Esophagus squamous epithelium (tissue), 5 donors: ENCODE measurements at places on chromosomes 11 and 22.

DNA sequence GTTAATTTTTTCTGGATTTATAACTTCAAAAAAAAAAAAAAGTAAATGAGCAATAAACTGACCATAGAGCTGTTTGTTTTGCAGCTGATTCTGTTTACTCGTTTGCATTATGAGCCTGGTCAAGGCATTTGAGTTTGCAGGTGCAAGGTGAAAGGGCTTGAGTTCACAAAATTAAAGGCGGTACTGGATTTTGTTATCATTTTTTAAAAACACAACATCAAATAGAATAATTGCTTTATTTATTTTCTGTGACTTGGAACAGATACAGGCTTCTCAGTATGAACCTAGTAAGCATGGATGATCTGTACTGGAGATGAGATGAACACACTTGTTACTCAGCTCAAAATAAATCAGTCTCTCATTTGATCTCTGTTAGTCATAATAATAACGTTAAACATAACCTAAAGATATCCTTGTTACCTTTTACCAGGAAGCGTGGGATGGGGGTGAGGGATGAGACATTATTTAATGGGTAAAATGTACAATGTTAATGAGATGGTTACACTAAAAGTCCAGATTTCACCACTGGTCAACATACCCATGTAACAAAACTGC is 137.8 kb downstream of the LUZP2 start:
- no peak for DNase-seq

GRCh38 chr11:68796801-68797200 is 44.9 kb downstream of the CPT1A start:
- DNase-seq = no peak

DNA sequence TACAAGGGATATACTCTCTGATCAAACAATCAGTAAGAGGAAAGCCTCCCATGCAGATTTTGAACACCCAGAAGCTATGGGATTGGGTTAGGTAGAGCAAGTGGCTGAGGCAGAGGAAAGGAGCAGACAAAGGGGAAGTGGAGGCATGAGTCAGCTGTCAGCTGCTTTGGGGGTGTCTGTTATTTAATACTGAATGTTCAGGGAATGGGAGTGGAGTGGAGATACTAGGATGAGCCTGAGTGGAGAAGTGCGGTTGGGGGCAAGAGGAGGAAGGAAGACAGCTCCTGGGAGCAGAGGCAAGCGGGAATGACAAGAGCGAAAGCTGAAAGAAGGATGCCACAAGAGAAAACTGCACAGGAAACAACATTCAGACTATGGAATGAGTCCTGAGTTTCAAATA is 22.7 kb upstream of the TMPRSS5 start:
- DNase-seq = no peak

DNA sequence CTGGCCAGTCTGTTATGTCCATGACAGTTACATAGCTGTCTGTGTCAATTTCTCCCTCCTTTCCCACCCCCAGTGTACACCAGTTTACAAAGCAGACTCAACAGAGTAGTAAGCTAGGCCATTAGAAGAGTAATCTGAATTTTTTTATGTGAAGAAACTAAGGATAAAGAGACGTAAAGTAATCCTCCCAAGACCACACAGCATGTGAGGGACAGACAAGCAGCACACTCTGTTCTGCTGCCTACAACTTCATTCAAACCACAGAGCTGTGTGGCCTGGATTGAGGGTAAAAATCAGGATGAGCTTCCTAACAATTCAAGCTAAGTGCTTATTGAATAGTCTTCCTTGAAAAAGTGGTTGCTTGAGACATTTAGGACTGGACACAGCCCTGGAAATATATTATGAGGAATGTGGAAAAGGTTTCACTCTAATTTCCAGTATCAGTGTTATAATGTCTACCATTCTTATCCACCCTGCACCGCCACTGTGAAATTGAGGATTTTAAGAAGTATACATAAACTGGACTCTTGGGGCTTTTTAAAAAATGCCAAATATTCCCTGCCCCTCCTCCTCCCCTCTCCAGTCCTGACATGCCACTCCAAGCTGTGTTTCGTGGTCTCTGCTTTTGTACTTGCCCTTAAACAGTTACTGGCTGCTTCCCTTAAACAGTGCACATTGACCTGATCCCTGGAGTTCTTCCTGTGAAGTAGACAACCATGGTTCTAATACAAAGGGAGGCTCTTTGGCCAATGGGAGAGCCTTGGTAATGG is 40.9 kb downstream of the EXT2 start:
- no peak for DNase-seq
